ENCODE measurements at places on chromosomes 4 and X.
A peak's percentile ranks its signal among the peaks of the same experiment; 100 is the strongest.

DNA sequence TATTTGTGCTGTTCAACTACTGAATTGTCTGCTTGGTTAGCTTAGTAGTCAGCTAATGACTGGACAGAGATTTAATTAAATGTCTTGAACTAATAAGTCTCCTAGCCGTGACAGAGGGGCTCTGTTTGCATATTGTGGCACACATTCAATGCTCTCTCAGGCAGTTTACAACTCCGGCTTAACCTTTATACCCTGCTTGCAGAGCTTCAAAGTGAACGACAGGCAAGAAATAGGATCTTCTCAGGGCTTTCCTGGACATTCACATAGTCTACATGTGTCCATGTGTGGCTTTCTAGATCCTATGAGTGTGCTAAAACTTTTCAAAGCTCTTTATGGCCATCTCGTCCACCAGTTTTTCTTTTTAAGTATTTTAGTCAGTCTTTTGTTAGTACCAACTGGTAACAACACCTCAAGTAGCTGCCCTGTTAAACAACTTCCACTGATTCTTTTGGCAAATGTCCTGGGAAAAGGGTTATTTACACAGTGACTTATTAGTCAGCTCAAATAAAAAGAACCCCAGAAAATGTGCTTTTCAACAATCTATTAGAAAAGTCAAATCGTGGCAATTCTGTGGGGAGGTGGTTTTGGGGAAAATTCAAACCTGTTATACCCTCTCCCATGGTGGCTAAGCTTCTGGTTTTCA lies 28.6 kb downstream of the OR13H1 start:
- ATAC-seq = no peak

- no peak for ATAC-seq
Observed at GRCh38 chr4:77073981-77074380, 1.8 kb downstream of the CCNI start.

GRCh38 chrX:140360284-140360683 lies 144.6 kb downstream of the SOX3 start:
- ATAC-seq = no peak

DNA sequence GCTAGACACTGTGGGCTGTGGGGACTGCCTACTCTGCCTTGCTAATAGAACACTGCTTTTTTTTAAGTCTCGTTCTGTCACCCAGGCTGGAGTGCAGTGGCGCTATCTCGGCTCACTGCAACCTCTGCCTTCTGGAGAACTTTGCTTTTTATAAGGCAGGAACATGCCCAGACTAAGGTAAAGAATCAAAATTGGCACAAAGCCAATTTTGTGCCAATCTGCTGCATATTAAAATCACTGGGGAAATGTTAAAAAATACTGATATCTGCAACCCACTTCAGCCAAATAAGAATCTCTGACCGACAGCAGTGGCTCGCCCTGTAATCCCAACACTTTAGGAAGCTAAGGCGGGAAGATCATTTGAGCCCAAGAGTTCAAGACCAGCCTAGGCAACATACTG lies 36.5 kb upstream of the CEP135 start:
- ATAC-seq = no peak

DNA sequence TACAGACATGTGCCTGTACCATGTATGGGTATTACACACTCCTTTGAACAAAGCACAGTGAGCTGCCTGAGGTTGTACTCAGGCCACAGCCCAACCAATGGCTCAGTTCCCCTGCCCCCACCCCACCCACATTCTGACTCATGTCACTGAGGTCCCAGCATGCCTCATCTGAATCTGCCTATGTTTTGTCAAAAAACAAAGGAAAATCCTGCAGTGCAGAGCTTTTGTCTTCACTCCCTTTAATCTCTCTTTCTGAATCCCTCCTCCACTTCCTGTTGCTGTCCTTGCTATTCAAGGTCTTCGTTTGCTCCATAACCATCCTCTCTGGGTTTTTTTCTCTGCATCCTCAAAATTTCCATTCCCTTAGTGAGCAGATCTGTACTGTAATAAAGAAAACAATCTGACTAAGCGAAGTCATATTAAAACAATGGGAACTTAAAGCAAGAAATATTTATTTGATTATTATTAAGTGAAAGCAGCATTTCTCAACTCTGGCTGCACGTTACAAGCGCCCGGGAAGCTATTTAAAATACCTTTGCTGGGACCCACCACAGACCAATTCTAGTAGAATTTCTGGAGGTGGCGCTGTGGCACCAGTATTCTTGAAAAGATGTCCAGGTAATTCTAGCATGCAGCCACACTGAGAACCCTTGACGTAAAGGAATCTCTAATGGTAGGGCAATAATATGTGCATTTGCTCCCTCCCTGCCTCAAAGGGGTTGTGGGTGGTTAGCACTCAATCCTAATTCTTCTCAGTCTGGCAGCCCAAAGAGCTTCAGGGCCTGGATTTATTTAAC lies 8.7 kb downstream of the GUCY2F start:
- peak; percentile 25 for ATAC-seq

DNA sequence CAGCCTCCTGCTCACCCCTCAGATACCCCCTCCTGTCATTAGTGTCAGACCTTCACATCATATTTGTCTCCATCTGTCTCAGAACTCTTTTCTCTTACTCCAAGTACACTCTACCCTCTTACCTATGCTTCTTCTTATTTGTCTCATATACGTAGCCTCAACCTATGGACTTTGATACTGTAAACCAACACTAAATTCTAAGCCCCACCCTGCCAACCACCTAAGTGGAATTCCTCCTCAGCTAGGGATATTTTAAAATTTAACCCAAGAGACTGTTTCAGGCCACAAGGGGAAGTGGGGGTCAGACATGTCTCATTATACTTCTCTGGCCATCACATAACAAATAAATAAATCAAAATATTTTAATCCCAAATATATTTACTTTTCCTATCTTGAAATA lies 778.1 kb upstream of the GRID2 start:
- ATAC-seq = no peak

DNA sequence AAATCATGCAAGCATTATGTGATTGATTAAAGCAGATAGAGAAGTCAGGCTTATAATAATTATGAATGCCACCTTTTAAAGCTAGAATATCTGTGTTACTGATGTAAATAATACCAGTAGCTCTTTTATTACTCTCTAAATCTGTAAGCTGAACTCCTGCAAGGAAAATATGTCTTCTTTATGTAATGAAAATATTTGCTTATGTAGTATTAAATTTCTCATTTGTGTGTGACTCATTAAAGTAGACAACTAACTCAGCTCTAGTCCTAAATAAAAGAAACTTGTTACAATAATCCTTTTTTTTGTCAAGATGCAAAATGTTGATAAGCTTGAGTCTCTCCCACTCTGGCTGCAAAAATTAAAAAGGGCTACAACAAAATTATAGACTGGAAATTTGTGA lies 137.7 kb upstream of the FAT1 start:
- ATAC-seq = no peak

- no peak for ATAC-seq
Observed at GRCh38 chrX:50606300-50606950, 135.8 kb upstream of the DGKK start.
